SHP77 (cell line): ENCODE measurements at places on chromosomes 13 and 19.

DNA sequence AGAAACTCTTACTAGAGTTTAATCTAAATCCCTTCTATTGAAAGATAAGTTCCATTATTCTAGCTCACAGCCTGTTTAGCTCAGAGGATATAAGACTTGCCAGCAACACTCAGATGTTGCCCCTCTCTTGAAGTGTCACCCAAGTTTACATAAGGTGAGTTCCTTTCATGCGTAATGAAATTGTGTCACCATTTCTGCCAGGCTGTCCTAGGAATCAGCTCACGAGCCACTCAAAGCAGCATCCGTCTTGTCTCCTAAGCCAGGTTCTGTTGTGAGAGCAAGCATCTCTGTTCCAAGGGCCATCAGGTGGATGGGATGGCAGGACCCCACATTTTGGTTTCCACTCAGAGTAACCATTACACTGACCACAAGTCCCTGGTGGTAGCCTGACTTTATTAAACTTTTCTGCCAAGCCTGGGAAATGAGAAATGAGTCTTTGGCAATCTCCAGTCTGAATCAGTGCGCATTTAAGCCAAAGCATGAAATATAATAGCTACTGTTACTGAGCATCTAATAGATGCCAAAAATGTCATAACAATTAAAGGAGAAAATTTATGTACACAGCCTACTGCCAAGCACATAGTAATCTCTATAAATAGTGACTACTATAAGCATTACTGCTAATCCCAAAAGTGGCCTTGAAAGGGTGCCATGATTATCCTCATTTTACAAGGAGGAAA lies 179.6 kb upstream of the MIR17HG start:
- no peak for DNase-seq

DNA sequence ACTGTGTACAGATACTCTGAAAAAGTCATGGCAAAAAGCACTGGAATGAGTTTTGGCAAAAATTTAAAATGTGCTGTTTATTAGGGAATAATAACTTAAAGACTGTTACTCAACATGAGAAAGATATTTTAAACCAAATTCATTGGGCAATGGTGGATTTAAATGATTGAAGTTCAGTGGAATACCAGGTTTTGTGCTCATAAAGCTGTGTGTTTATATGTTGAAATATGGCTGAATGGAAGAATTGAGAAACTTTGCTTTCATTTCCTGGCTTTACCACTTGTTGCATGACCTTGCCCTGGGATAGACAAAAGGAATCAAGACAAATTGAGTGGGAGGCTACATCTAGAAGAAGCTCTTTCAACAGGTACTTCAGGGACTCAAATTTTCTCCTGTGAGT lies 246.4 kb downstream of the GPC5 start:
- DNase-seq: no peak

DNA sequence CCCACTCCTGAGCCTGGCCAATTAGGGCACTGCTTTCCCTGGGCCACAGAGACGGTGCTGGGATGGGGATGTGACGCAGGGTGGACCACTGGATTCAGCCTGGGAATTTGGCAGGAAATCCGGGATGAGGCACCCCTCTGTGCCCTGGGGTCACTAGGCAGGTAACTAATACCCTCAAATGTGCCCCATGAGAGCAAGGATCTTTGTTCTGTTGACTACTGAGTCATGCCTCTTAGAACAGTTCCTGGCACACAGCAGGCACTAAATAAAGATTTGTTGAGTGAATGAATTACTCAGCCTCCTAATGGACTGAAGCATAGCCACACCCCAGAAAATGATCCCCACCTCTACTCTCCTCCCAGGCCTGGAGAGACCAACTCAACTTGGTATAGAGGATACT lies 15.9 kb downstream of the OPA3 start:
- DNase-seq: no peak

DNA sequence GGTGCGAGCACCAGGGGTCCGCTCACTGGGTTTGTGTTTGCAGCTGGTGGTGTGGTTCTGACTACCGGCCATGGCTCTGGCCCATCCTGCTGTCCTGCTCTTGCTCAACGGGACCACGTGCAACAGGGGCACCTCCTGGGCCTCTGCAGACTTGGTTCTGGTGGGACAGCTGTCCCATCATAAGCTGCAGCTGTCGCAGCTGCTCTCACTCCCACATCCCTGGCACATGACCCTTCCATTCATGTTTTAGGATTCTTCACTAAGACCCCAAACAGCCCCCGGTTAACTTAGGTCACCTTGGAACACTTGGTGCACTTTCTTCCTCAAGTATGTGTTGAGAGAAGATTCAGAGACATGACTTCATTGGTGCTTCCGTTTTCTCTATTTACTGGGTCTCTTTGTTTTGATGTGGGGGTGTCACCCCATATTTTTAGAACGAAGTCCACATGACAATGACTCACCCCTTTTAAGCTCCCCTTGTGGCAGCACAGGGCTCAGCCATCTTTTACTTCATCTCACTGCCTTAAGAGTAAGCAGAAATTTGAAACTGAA lies 68.4 kb upstream of the ARHGEF7 start:
- DNase-seq: no peak

DNA sequence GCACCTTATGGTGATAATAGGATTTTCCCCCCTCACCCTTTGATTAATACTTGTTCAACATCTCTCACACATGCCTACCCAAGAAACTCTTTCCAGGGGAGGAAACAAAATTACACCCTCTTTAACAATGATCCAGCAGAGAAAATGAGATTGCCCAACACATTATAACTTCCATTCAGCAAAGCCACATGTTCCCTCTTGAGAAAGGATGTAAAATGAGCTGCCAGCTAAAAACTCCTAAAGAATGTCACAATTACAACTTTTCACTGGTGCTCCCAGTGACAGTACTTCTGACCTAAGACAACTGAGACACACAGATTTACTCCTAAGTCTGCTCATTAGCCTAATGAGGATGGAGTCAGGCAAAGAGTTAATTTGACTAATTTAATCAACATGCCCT lies 621.4 kb downstream of the DIAPH3 start:
- no peak for DNase-seq

GRCh38 chr19:57434386-57435061 lies 601 bp upstream of the ZNF749 start:
- DNase-seq: no peak

GRCh38 chr19:31278555-31279435 lies 70.4 kb downstream of the TSHZ3 start:
- DNase-seq: no peak

DNA sequence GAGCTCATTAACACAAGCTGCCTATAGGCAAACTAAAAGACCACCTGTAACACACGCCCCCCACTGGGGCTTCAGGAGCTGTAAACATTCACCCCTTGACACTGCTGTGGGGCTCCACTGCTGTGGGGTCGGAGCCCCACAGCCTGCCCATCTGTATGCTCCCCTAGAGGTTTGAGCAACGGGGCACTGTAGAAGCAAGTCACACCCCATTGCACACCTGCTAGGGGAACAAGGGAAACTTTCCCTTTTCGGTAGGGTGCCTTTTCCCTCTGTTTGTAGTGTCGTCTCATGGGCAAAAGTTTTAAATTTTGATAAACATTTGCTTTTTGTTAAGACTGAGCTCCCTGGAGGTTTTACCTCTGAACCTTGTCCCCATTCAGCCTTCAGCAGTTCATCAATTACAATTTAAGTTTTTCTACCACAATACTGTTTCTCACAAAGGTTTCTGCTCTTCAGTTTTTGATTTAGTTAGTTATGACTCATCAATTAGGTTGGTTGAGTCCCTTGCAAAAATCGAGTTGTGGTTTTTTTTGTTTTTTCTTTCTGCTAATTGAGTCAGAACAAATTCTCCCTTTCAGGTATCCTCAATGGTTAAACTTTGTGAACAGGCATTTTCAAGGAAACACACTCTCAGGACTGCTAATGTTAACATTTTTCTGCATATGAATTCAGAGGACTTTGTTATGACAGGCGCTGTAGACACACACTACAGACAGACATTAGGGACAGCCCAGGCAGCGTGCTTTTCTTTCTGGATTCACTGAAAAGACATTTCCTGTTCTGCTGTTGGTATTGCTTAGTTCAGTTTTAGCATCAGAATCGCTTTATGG lies 35.1 kb downstream of the ZNF433 start:
- DNase-seq: no peak

GRCh38 chr13:103066079-103066780 lies at the start of gene SLC10A2:
TSS of gene SLC10A2 (minus strand) at chr13:103066417. CDS start at chr13:103066249, 168 bp downstream.
- DNase-seq: no peak

GRCh38 chr13:28610996-28611395 lies 47.9 kb upstream of the POMP start:
- no peak for DNase-seq

DNA sequence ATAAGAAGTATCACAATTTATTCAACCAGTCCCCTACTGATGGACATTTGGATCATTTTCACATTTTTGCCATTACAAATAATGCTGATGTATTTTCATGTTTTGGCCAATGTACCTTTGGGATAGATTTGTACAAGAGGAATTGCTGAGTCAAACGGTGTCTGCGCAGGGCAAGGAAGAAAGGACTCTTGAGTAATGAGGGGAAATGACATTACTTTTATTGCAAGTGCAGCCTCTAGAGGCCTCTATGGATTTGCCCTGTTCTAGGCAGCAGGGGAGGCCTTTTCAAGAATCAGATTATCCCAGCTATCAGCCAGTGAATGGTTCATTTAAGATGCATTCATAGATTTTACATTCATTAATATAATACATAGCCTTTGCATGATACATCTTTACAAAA lies 32.9 kb upstream of the GTF3A start:
- no peak for DNase-seq

DNA sequence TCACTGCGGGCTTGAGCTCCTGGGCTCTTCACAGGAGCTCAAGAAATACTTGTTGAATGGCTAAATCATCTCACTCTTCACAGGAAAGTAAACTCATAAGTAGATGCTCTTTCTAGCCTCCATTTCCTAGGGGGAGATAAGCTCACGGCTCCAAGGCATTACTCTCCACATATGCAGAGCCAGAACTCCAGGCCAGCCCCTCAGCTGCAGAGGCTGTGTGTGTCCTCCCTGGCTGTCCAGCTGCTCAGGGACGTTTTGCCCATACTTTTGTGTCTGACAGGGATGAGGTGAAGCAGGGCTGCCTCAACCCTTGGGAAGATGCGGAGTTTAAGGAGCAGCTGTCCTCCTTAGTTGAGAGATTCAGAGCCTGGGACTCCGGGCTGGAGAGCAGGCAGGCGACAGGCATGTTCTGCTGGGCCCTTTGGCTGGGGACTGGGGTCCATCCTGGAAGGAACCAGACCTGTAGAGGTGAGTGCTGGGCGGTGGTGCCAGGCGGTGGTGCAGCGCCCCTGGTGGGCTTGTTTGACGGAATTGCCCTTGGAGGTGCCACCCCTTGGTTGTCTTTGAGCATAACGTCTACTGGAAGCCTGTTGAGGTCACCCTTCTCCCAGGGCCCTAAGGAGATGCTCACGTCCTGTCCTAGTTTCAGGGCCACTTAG lies 20.5 kb upstream of the SLC15A1 start:
- no peak for DNase-seq

DNA sequence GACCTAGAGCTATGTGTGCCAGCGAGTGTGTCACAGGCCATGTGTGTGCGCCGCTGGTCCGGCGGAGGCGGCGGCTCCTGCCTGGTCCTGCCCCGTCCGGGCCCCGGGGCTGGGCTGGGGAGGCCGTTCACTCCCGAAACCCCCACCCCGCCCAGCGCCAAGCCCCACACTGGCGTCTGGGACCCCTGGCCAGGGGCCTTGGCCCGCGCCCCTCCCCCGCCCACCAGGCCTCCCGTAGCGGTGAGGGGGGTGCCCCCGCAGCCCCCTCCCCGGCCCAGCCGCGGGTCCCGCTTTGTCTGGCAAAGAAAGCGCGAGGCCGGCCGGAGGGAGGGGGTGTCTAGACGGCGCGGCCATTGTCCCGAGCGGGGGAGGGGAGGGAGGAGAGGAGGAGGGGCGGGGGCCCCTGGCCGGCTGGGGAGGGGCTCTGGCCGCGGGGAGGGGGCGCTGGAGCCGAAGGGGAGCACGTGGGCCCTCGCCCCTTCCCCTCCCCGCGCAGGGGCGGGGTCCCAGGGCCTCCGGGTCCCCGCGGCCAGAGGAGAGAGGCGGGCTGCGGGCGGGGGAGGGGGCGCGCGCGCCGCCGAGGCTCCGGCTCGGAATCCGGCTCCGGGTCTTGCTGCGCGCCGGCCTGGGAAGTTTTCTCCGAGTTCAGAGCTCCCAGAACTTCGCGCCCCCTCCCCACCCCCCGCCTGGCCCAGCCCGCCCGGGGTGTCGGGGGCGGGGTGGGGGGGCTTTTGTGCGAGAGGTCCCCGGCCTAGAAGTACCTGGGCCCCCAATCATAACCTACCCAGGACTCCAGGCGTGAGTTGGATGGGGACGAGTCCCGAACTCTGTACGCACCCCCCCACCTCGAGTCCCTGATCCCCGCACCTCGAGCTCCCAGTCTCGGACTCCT lies 888 bp downstream of the NOTCH3 start:
- DNase-seq: no peak

DNA sequence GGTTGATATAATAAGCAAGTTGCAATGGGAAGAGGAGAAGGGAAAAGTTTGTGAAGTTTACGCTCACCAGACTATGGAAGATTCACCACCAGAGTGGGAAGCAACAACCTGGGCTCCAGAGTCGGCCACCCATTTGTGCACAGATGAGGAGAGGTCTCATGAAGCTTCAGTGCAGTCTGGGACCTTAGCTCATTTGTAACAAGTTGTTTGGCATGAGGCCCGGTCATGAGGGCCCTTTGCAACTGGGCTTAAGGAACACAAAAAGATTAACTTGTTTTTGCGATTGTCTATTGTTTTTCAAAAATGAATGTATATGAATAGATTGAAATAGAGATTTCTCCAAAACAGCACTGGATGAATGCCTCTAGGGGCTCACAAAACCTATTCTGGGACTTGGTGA lies 94.2 kb downstream of the ZNF737 start:
- DNase-seq: no peak

DNA sequence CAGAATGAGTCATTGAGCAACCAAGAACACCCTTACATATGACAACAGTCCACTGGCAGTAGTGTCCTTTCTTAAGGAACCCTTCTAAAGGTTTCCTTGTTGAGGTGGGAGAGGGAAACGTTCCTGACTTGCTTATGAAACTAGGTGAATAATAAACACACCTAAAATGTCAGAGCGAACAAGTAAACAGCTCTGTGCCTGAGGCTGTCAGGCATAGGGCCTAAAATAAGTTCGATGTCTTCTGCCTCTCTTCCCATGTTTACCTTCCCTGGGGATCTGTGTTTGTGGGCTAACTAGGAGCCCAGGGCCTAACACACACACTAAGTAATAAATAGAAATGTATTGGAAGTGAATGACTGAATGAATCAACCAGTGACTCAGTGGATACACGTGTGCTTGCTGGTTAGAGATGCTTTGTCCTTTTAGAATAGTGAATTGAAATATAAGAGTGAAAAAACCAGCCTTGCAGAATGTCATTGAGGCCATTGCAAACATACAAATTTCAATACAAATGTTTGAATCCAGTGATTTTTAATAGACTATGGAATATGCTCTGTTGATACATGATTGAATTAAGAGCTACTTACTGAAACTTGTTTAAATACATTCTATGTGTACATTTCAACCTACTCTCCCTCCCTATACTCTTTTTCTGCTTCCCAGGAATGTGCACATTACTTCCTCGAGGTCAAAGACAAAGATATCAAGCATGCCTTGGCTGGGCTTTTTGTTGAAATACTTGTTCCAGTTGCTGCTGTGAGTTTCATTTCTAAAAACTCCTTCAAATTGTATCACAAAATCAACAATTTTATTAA lies 102.9 kb downstream of the FRY start:
- no peak for DNase-seq
